Kidney (tissue), 22 donors: ENCODE measurements at places on chromosomes 3 and 15. TPM values are rescaled to one million over a fixed set of nuclear protein-coding genes. Genes with fewer than 3 reads are reported as not detected.

Gene ACY1
- 68.1 TPM for total RNA-seq

Gene ARID3B
- 6.2 TPM for total RNA-seq

Gene LMAN1L
- total RNA-seq = not detected

DNA sequence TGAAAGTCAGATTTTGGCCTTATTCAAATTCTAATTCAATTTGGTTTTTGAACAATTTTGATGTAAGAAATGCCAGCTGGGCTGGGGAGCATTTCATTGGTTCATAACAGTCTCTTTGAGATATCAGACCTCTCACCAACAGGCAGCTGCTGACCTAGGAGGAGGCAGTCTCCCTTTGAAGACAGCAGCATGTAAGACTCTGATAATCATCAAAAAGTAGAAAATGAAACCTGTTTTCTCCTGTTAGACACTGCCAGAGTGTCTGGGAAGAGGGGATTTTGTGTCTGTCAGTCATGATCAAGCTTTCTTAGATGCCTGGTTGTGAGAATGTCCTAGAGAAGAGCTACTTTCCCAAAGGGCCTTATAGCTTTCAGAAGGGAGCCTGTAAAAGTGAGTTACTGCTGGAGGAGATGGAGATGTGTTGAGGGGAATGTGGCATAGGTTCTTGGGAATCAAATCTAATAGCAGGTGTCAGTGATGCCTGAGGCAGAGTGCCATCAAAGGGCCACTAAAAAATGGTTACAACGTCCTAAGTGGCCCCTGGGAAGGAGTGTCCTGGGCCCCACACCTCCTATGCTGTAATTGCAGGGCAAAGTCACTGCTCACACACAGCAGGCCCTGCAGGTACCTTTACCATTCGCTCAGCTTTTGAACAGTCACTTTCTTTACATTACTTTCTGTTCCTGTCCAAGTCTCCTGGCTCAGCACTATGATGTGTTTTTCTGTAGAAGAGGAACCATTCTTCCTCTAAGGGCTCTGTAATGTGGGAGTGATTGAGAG, 43.1 kb downstream of the FSTL1 start:
- H3K4me3 ChIP-seq = no peak overlapping the region
- H3K27ac ChIP-seq = no peak overlapping the region
- no peak for DNase-seq
- H3K27me3 ChIP-seq = no peaks in the 10 kb centered on the region
- H3K4me1 ChIP-seq = no peaks in the 10 kb centered on the region
- peaks cover 51% of the 10 kb centered on the region for H3K36me3 ChIP-seq

GRCh38 chr3:17942856-17943255, 200.4 kb upstream of the TBC1D5 start:
- no peaks in the 10 kb centered on the region for H3K36me3 ChIP-seq
- DNase-seq = no peak
- no peak overlapping the region for H3K27ac ChIP-seq
- no peaks in the 10 kb centered on the region for H3K27me3 ChIP-seq
- no peak overlapping the region for H3K4me3 ChIP-seq
- H3K4me1 ChIP-seq = no peaks in the 10 kb centered on the region

- no peak overlapping the region for H3K27ac ChIP-seq
- H3K36me3 ChIP-seq = no peaks in the 10 kb centered on the region
- no peaks in the 10 kb centered on the region for H3K27me3 ChIP-seq
- H3K4me3 ChIP-seq = no peak overlapping the region
- no peaks in the 10 kb centered on the region for H3K4me1 ChIP-seq
- no peak for DNase-seq
These were observed 73.1 kb downstream of the VPS8 start for GRCh38 chr3:184885112-184885511.

GRCh38 chr3:13077431-13078162, 4.4 kb upstream of the IQSEC1 start:
- H3K36me3 ChIP-seq = no peaks in the 10 kb centered on the region
- no peaks in the 10 kb centered on the region for H3K4me1 ChIP-seq
- H3K27me3 ChIP-seq = peaks cover 21% of the 10 kb centered on the region
- DNase-seq = no peak
- no peak overlapping the region for H3K27ac ChIP-seq
- H3K4me3 ChIP-seq = no peak overlapping the region

- DNase-seq = peak; percentile 68
- H3K36me3 ChIP-seq = no peaks in the 10 kb centered on the region
- no peaks in the 10 kb centered on the region for H3K27me3 ChIP-seq
- H3K27ac ChIP-seq = no peak overlapping the region
These were observed 141.4 kb upstream of the MRPS22 start for GRCh38 chr3:139202226-139202958.

Gene UBR1
- total RNA-seq = 36.9 TPM

DNA sequence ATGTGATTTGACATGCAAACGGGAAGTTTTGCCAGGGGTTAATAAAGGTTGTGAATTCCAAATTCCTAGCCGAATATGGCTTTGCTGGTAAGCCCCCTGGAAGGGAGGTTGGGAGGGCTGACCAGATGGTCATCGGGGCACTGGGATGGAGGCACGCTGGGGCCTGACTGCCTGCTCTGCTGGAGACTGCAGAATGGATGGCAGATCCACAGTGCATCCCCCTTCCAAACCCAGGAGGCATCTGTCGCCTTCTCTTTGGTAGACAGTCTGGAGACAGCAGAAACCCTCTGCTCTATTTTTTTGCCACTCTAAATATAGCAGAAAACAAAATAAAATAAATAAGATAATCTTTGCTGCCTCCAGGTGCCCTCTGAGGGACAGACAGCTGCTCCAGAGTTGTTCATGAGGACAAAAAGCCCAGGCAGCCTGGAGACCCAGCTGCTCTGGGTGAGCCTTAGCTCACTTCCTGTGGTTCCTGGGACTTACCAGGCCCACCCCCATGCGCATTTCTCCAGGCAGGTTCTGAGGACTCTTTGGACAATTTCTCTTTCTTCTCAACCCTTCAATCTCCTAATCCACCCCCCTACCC, 6.1 kb upstream of the SPTBN5 start:
- no peaks in the 10 kb centered on the region for H3K27me3 ChIP-seq
- H3K27ac ChIP-seq = no peak overlapping the region
- H3K4me1 ChIP-seq = peaks cover 6% of the 10 kb centered on the region

Gene ZMYND10
- total RNA-seq = 14.2 TPM

Gene DAZL
- total RNA-seq = not detected

Gene SPTBN5
- total RNA-seq = 1.2 TPM

DNA sequence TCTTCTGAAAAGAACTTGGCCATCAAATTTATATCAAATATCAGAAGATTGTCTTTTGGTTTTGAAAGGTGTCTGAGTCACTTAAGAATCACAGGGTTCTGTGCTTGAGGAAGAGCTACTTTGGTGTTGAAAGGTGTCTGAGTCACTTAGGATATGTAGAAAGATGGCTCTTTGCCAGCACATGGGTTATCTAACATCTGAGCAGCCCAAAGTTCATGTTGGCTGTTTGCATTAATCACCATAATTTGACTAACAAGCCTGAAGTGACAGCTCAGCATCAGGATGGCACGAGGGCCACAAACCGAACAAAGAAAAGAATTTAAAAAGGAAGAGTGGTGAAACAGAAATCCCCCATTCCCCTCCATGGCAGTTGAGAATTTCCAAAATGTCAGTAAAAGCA, 190.5 kb upstream of the CMC1 start:
- DNase-seq = no peak
- no peaks in the 10 kb centered on the region for H3K36me3 ChIP-seq
- no peaks in the 10 kb centered on the region for H3K4me1 ChIP-seq

DNA sequence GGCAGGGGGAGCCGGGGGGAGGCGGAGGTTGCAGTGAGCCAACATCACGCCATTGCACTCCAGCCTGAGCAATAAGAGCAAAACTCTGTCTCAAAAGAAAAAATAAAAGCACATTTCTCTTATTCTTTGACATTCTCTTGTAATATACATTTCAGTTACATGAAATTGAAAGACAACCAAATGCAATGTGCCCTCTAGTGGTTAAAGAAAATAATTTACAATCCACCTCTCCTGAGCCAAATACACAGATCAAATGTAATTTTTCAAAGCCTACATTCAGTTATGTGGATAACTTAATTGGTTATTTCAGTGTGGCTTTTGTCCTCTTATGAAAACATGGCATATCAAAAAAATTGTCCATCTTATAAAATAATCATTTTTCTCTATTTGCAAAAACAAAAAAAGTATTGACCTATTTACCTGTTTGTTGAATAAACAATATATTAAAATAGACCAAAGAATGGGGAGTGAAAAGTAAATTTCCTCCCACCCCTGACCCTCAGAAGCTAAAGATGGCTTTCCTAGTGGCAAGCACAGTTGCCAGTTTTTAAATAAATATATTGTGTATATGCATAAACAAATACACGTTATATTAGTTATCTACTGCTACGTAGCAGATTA, 14.2 kb upstream of the U2SURP start:
- no peaks in the 10 kb centered on the region for H3K36me3 ChIP-seq
- no peak for DNase-seq
- no peak overlapping the region for H3K27ac ChIP-seq
- no peak overlapping the region for H3K4me3 ChIP-seq
- H3K4me1 ChIP-seq = no peaks in the 10 kb centered on the region
- no peaks in the 10 kb centered on the region for H3K27me3 ChIP-seq

DNA sequence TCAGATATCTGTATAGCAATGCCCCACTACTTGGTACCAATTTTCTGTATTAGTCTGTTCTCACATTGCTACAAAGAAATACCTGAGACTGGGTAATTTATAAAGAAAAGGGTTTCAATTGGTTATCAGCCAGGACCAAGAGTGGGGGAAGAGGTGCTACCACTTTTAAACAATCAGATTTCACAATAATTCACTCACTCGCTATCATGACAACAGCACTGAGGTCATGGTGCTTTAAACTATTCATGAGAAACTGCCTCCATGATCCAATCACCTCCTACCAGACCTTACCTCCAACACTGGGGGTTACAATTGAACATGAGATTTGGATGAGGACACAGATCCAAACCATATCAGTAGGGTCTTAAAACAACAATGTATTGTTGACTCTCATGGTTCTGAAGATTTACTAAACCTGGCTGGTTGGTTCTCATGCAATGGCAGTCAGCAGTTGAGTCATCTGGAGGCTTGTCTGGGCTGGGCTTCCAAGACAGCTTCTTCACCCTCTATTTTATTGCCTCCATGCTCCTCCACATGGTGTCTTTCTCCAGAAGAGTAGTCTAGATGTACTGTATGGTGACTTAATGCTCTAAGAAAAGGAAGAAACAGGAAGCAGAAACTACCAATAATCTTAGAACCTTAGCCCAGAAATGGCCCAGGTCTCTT, 21.2 kb upstream of the TM4SF4 start:
- H3K4me1 ChIP-seq = no peaks in the 10 kb centered on the region
- H3K36me3 ChIP-seq = no peaks in the 10 kb centered on the region
- DNase-seq = no peak
- no peaks in the 10 kb centered on the region for H3K27me3 ChIP-seq

Gene CDHR4
- 0.54 TPM for total RNA-seq

Gene CSTA
- 4.6 TPM for total RNA-seq

- no peaks in the 10 kb centered on the region for H3K36me3 ChIP-seq
- H3K27ac ChIP-seq = no peak overlapping the region
- H3K27me3 ChIP-seq = no peaks in the 10 kb centered on the region
- no peaks in the 10 kb centered on the region for H3K4me1 ChIP-seq
- DNase-seq = no peak
These were observed 137.6 kb upstream of the TOPAZ1 start for GRCh38 chr3:44104043-44104442.

GRCh38 chr3:192942625-192943024, 25.0 kb upstream of the MB21D2 start:
- H3K4me3 ChIP-seq = no peak overlapping the region
- H3K27me3 ChIP-seq = no peaks in the 10 kb centered on the region
- no peak overlapping the region for H3K27ac ChIP-seq
- H3K36me3 ChIP-seq = no peaks in the 10 kb centered on the region

- no peak for DNase-seq
- no peaks in the 10 kb centered on the region for H3K36me3 ChIP-seq
- H3K27ac ChIP-seq = no peak overlapping the region
- no peaks in the 10 kb centered on the region for H3K4me1 ChIP-seq
These were observed 5.6 kb upstream of the MFGE8 start for GRCh38 chr15:88918738-88919137.

DNA sequence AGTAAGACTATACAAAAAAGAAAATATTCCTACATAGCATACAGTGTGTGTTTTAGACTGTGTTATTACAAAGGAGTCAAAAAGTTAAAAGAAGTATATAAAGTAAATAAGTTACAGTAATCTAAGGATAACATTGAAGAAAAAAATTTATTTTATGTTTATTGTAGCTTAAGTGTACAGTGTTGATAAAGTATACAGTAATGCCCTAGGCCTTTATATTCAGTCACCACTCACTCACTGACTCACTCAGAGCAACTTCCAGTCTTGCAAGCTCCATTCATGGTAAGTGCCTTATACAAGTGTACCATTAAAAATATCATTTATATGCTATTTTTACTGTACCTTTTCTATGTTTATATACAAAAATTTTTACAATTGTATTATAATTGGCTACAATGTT, 220.1 kb downstream of the BCHE start:
- H3K27ac ChIP-seq = no peak overlapping the region
- no peaks in the 10 kb centered on the region for H3K27me3 ChIP-seq
- DNase-seq = no peak
- no peaks in the 10 kb centered on the region for H3K36me3 ChIP-seq
- H3K4me3 ChIP-seq = no peak overlapping the region

- H3K4me3 ChIP-seq = no peak overlapping the region
- DNase-seq = no peak
- no peak overlapping the region for H3K27ac ChIP-seq
- H3K4me1 ChIP-seq = no peaks in the 10 kb centered on the region
- H3K27me3 ChIP-seq = no peaks in the 10 kb centered on the region
- peaks cover 4% of the 10 kb centered on the region for H3K36me3 ChIP-seq
These were observed 31.0 kb upstream of the ZCWPW2 start for GRCh38 chr3:28317438-28318022.

DNA sequence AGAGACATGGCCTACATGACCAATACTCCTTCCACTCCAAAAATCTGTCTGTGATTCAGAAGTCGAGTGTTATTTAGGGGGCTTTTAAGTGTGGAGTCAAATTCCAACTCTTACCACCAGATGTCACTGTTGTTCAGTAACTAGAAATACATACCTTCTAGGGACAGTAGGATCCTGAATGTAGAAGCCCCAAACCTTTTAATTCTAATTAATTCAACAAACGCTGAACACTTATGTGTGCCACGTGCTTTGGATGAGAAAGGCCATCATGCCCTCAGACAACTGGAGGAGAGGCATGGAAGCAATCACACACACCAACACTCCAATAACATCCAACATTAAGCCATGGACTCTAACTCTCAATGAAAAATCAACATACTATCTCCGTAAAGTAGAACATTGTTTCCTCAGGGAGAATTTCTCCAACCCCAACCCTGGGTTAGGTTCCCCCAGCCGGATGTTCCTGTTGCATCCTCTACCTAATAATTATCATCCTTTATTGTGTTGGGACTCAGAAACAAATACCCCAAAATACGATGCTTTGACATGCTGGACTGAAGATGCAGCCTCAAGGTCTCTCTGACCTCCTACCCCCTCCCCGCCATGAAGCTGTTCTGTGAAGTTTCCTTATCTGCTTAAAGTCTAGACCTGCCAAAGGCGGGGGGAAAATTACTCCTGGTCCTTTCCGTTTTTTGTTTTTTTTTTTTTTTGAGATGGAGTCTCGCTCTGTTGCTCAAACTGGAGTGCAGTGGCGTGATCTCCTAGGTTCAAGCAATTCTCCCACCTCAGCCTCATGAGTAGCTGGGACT, 8.0 kb upstream of the CCDC13 start:
- no peak overlapping the region for H3K27ac ChIP-seq
- DNase-seq = peak; percentile 88
- peaks cover 5% of the 10 kb centered on the region for H3K4me1 ChIP-seq
- H3K27me3 ChIP-seq = no peaks in the 10 kb centered on the region

GRCh38 chr3:71891483-71891882, 106.5 kb upstream of the PROK2 start:
- no peaks in the 10 kb centered on the region for H3K27me3 ChIP-seq
- DNase-seq = no peak
- no peak overlapping the region for H3K27ac ChIP-seq
- no peaks in the 10 kb centered on the region for H3K4me1 ChIP-seq

Gene MESP1
- total RNA-seq = 2.1 TPM

Gene SLC2A2
- 12.6 TPM for total RNA-seq

Gene HDGFL3
- 40.1 TPM for total RNA-seq
